ENCODE measurements at places on chromosomes 1 and 21.

DNA sequence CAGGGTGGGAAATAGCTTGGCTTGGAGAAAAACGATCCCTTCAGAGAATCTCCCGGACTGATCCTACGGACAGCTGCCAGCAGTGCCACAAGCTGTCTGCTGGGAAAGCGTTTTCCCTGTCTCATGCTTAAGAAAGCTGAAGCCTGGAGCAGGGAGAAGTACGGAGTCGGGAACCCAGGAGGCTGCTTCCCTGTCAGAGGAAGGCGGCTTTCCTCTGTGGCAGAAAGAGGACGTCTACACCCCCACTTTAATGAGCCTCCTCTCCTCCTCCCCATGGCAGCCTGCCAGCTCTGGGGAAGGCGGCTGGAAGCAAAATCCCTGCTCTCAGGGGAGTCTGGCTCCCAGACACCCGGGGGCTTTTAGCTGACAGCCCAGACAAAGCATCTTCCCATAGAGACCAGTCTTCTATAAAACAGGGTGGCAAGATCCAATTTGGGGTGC, 7.3 kb downstream of the KIF21B start:
- peak overlapping the region; percentile 55 for H3K27ac ChIP-seq
- peaks cover 32% of the 10 kb centered on the region for H3K4me1 ChIP-seq
- H3K4me3 ChIP-seq, result peak overlapping the region; percentile 77
- H3K27me3 ChIP-seq, result peaks cover 13% of the 10 kb centered on the region

DNA sequence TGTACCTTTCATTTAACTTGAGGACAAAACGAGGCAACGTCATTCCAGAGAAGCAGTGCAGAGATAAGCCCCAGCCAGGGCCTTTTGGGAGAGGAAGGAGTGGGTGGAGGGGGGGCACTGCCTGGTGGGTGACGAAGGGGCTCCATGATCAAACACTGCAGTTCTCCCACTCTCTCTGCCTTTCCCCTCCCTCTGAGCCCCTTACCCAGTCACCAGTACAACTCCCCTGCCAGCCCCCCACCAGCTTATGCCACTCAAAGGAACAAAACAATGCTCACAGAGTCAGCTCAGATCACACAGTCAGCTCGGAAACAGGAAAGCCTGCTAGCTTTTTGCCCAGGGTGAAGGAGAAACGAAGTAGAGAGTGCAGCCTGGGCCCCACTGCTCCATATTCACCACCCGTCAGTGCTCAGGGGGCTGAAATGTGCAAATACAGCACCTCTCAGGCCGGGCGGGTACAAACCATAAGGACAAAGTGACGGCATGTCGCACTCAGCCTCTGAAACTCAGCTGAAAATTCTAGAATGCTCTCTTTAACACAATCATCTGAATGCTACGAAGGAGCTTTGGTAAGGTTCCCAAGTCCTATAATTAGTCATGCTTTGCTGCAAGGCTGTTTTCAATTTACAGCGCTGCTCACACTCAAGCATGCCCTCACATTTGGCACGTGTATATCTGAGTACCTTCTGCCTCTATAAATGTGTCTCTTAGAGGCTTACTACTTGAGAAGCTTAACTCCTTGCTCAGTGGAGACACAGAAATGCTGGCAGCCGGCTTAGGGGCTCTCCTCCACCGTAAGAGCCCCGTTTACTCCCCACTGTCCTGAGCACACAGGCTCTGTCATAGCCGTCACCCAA, 65.8 kb upstream of the RAB4A start:
- no peak for DNase-seq
- H3K4me3 ChIP-seq, result no peak overlapping the region
- H3K27me3 ChIP-seq, result peaks cover 4% of the 10 kb centered on the region
- H3K27ac ChIP-seq, result no peak overlapping the region
- peaks cover 15% of the 10 kb centered on the region for H3K4me1 ChIP-seq

- H3K4me3 ChIP-seq, result no peak overlapping the region
- peak overlapping the region; percentile 76 for H3K27ac ChIP-seq
- peaks cover 10% of the 10 kb centered on the region for H3K4me1 ChIP-seq
- DNase-seq, result no peak
- H3K36me3 ChIP-seq, result no peaks in the 10 kb centered on the region
These were observed 9.5 kb downstream of the CTSK start for GRCh38 chr1:150798525-150798924.

DNA sequence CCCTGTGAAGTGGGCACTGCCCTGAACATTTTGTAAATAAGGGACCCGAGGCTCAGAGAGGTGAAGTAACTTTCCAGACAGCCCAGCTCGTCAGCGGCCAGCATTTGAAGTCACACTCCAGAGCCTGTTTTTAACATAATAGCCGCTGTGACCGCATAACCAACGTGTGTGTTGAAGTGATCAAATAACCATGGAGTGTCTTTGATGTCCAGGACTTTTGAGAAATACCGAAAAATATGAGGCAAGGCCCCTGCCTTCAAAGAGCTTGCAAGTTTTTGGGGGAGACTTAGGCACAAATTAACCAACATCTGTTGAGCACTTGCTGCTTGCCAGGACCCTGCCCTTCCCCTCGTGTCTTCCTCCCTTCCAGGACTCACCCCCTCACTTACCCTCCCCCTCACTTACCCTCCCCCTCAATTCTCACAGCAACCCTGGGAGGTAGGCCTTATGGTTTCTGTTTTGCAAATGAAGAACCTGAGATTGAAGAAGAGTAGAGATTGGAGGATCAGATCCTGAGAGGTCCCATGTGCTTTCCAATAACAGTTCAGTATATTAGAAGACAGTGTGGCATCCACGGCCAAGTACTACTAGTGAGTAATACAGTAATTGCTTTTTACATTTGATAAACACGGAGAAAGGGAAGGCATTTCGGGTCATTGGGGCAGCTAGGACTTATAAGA, 1.3 kb upstream of the SLC16A1 start:
- no peaks in the 10 kb centered on the region for H3K36me3 ChIP-seq
- H3K27ac ChIP-seq, result peak overlapping the region; percentile 97
- H3K4me1 ChIP-seq, result peaks cover 21% of the 10 kb centered on the region
- DNase-seq, result no peak

- H3K36me3 ChIP-seq, result no peaks in the 10 kb centered on the region
- H3K4me1 ChIP-seq, result no peaks in the 10 kb centered on the region
- H3K27ac ChIP-seq, result no peak overlapping the region
- no peak for DNase-seq
These were observed 68.0 kb downstream of the RUNX3 start for GRCh38 chr1:24861821-24862727.

DNA sequence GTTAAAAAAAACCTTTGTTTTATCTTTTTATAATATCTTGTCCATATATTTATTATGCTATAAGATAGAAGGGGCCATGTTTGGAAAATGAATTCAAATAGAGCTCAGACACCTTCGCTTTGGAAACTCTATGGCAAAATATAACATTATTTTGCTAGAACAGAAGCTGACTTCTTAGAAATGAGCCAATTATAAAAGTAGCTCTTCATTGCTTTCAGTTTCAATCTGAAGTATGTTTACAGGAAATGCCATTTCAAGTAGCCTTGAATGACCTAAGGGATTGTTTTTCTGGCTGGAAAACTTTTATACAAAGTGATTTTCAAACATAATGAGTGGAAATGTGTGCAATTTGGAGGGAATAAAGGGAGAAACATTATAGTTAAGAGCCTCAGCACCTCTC, 37.8 kb upstream of the GBP5 start:
- no peaks in the 10 kb centered on the region for H3K4me1 ChIP-seq
- DNase-seq, result no peak
- H3K4me3 ChIP-seq, result no peak overlapping the region
- H3K27me3 ChIP-seq, result peaks cover 2% of the 10 kb centered on the region
